ENCODE measurements at places on chromosomes 13 and 19.
A peak's percentile ranks its signal among the peaks of the same experiment; 100 is the strongest.

DNA sequence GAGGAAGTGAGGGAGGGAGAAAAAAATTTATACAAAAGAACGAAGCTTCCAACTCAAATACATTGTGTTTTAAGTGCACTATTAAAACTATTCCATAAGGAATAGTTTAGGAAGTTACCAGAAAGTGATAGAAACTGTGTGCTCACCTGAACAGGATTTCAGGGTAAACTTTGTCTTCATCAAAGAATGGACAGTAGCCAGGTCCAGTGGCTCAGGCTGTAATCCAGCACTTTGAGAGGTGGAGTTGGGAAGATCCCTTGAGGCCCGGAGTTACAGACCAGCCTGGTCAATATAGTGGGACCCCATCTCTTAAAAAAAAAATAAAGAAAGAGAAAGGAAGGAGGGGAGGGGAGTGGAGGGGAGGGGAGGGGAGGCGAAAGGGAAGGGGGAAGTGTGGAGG is 13.0 kb upstream of the CDADC1 start:
- H3K4me1 ChIP-seq: no peaks in the 10 kb centered on the region
- no peak overlapping the region for H3K27ac ChIP-seq
- no peak overlapping the region for H3K4me3 ChIP-seq
- no peaks in the 10 kb centered on the region for H3K36me3 ChIP-seq
- DNase-seq: no peak

DNA sequence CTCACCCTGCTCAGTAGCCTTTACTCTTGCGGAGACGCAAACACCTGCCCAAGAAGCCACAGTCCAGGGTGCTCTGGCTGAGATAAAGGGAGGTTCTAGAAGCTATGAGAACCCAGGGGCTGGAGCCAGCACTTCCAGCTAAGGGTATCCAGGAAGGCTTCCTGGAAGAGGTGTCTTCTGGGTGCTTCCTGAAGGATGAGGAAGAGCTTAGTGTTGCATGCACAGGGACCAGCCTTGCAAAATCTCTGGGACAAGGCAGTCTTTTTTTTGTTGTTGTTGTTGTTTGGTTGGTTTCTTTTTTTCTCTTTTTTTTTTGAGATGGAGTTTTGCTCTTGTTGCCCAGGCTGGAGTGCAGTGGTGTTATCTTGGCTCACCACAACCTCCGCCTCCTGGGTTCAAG is 20.6 kb downstream of the MYBPC2 start:
- peaks cover 5% of the 10 kb centered on the region for H3K27me3 ChIP-seq
- DNase-seq: no peak
- H3K4me1 ChIP-seq: no peaks in the 10 kb centered on the region
- H3K27ac ChIP-seq: no peak overlapping the region
- H3K36me3 ChIP-seq: no peaks in the 10 kb centered on the region
- H3K4me3 ChIP-seq: no peak overlapping the region

- H3K4me1 ChIP-seq: no peaks in the 10 kb centered on the region
- no peak overlapping the region for H3K27ac ChIP-seq
- H3K36me3 ChIP-seq: no peaks in the 10 kb centered on the region
- H3K4me3 ChIP-seq: no peak overlapping the region
- peaks cover 5% of the 10 kb centered on the region for H3K27me3 ChIP-seq
Measured at GRCh38 chr19:3862826-3863500, 5.9 kb downstream of the ZFR2 start.

DNA sequence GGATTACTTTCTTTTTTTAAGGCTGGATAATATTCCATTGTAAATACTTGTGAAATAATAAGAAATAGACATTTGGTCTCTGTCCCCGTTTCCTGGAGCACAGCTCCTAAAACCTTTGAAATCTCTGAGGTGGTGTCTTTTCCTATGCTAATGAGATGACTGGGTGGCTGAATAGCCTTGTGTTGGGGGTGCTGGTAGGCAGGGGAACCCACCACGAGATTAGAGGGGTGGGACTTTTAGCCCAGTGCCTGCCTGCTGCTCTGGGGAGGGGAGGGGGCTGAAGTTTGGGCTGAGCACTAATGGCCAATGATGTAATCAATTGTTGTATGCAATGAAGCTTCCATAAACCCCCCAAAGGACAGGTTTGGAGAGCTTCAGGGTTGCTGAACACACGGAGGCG is 175.7 kb downstream of the FGF9 start:
- H3K4me1 ChIP-seq: no peaks in the 10 kb centered on the region
- H3K36me3 ChIP-seq: no peaks in the 10 kb centered on the region
- no peak overlapping the region for H3K27ac ChIP-seq
- no peaks in the 10 kb centered on the region for H3K27me3 ChIP-seq
- no peak overlapping the region for H3K4me3 ChIP-seq
- DNase-seq: no peak

- no peaks in the 10 kb centered on the region for H3K4me1 ChIP-seq
- H3K4me3 ChIP-seq: no peak overlapping the region
- H3K27ac ChIP-seq: no peak overlapping the region
- H3K36me3 ChIP-seq: no peaks in the 10 kb centered on the region
- H3K27me3 ChIP-seq: no peaks in the 10 kb centered on the region
- DNase-seq: no peak
Measured at GRCh38 chr13:29782798-29783197, 67.6 kb downstream of the UBL3 start.

DNA sequence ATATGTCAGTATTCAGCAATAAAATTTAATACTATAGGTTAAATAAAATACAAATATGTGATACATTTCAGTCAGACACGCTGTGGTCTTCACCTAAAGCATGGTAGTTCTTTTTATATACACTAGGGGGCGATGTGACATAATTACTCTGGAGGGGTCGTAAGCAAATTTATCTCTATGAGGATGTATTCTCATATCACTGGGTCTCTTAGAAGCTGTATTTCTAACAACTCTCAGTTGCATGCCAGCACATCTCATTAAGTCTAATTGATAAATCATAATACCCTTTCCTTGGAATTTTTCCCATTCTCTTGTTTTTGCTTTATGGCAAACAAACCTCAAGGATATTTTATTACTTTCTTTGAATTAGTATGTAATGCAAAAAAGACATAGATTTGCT is 3.9 kb upstream of the PCDH17 start:
- peaks cover 4% of the 10 kb centered on the region for H3K4me1 ChIP-seq
- no peak for DNase-seq
- no peaks in the 10 kb centered on the region for H3K27me3 ChIP-seq

GRCh38 chr13:30496147-30496546 is 30.4 kb upstream of the HMGB1 start:
- H3K27me3 ChIP-seq: no peaks in the 10 kb centered on the region
- no peaks in the 10 kb centered on the region for H3K36me3 ChIP-seq
- no peak overlapping the region for H3K4me3 ChIP-seq

- H3K4me1 ChIP-seq: no peaks in the 10 kb centered on the region
- no peak for DNase-seq
- no peak overlapping the region for H3K4me3 ChIP-seq
- no peaks in the 10 kb centered on the region for H3K36me3 ChIP-seq
- no peaks in the 10 kb centered on the region for H3K27me3 ChIP-seq
Measured at GRCh38 chr13:112253631-112254030, 122.5 kb upstream of the SPACA7 start.

DNA sequence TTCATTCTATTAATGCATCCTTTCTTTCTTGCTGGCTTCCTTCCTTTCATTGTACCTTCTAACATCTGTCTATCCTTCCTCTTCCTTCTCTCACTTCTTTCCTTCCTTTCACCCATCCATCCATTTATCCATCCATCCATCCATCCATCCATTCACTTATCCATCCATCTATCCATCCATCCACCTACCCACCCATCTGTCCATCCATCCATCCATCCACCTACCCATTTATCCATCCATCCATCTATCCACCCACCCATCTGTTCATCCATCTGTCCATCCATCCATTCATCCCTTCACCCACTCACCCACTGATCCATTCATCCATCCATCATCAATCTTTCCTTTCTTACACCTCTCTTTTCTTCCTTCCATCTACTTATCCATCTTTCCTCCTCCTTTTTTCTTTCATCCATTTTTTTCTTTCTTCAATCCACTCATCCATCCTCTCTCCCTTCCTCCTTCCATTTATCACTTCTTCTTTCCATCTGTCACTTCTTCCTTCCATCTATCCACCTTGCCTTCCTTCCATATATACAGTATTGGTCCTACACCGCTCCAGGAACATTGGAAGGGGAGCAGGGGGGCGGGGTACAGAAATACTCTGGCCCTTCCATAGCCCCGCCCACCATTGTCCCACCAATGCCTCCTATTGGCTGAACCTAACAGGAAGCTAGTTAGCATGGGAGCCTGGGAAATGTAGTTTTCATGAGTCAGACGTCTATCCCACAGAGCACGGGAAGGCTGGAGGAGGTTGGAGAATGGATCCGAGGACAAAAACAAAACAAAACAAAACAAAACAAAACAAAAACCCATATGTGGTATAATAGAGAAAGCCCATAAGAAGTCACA is 45.9 kb downstream of the MBD3L1 start:
- DNase-seq: no peak
- H3K4me1 ChIP-seq: no peaks in the 10 kb centered on the region
- no peaks in the 10 kb centered on the region for H3K36me3 ChIP-seq
- H3K4me3 ChIP-seq: no peak overlapping the region

GRCh38 chr19:56111601-56112312 is 9.3 kb downstream of the ZNF787 start:
- no peak overlapping the region for H3K4me3 ChIP-seq
- peaks cover 38% of the 10 kb centered on the region for H3K4me1 ChIP-seq
- no peak overlapping the region for H3K27ac ChIP-seq
- DNase-seq: no peak

GRCh38 chr13:110138010-110138699 is 168.8 kb downstream of the COL4A1 start:
- H3K36me3 ChIP-seq: no peaks in the 10 kb centered on the region
- H3K27ac ChIP-seq: peak overlapping the region; percentile 58
- no peak for DNase-seq
- peak overlapping the region; percentile 70 for H3K4me3 ChIP-seq

DNA sequence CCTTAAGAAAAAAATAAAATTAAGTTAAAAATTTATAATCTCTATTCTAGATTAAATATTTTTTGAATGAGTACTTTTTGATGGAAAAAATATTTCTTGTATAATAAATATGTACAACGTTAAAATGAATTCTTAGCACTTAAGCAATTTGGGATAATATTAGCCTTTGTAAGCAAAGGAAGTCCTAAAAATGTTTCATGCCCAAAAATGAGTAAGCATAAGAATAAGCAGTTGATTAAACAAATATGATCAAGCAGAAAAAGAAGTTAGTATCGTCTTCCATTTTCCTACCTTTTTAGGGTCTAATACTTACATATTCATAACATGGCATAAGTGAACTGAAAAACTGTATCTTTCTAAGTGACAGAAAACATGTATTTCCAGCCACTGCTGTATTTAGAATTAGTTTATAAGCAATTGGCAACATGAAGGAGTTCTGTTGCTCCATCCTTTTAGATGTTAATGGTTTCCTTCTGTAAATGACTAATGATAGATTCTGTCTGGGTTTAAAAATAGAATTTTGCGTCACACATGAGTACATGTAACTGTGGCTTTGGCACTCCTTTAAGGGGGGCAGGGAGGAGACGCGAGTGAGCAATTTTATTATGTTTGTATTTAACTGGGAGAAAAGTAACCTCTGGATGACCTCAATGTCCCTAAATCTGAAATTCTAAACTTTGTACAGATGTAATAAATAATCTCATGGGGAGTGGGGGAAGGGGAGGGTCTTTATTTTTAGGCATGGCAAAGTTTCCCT is 237.4 kb downstream of the RGCC start:
- no peaks in the 10 kb centered on the region for H3K27me3 ChIP-seq
- H3K36me3 ChIP-seq: no peaks in the 10 kb centered on the region
- DNase-seq: peak; percentile 91
- peak overlapping the region; percentile 61 for H3K27ac ChIP-seq
- H3K4me1 ChIP-seq: no peaks in the 10 kb centered on the region

GRCh38 chr13:60837806-60838205 is 440.8 kb downstream of the TDRD3 start:
- H3K4me1 ChIP-seq: peaks cover 4% of the 10 kb centered on the region
- H3K36me3 ChIP-seq: no peaks in the 10 kb centered on the region
- no peak for DNase-seq
- H3K4me3 ChIP-seq: no peak overlapping the region

DNA sequence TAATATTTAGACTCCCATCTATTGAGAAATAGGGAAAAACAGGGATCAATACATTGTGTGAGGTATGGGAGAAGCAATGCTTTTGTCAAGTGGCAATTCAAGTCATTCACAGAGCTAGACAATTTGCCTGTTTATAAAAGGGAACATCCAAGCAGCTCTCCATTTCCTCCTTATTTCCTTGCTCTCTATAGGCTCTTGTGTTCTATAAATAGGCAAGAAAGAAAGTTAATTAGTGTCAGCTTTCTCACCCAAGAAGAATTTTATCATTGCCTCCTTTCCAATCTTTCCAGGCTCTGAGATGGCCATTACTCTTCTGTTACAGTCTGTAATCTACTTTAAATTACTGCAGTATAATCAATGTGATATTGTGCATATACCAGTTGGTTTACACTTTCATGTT is 199.9 kb downstream of the LHFPL6 start:
- no peak overlapping the region for H3K27ac ChIP-seq
- H3K4me3 ChIP-seq: no peak overlapping the region
- H3K4me1 ChIP-seq: peaks cover 3% of the 10 kb centered on the region
- no peaks in the 10 kb centered on the region for H3K27me3 ChIP-seq
- no peaks in the 10 kb centered on the region for H3K36me3 ChIP-seq

DNA sequence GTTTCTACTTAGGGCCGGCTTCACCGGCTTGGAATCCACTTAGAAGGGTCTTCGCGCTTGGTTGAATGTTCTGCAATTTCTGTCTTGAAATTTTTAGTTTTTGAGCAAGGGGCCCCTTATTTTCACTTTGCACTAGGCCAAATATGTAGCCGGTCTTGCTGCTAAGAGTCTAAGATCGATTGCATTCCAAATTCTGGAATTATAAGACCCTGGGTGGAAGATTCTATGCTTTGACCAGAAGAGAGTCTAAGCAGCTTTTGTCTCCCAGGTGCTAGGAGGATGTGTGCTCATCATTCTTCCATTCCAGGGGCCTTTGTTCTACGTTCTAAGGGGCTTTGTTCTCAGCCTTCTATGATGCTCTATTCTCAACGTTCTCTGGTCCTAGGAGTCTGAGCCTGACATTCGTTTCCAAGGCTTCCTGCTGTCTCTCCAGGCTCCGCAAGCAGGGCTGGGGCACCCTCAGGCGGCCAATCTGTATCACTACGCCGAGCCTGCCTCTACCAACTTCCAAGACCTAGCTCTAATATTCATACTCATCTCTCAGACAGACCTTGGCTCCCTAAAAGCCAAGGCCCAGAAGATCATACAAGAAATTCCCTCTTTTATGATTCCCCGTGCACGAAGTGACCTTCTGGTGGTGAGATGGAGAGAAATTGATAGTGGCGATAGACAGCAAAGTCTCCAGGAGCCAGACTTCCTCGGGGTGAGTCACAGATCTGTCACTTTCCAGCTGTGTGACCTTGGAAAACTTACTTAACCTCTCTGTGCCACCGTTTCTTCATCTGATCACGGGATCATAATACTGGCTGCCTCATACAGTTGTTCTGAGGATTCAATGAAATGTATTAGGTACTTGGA is 982 bp upstream of the DACT3 start:
- H3K4me3 ChIP-seq: peak overlapping the region; percentile 70
- peak overlapping the region; percentile 85 for H3K27ac ChIP-seq
- H3K4me1 ChIP-seq: peaks cover 4% of the 10 kb centered on the region

DNA sequence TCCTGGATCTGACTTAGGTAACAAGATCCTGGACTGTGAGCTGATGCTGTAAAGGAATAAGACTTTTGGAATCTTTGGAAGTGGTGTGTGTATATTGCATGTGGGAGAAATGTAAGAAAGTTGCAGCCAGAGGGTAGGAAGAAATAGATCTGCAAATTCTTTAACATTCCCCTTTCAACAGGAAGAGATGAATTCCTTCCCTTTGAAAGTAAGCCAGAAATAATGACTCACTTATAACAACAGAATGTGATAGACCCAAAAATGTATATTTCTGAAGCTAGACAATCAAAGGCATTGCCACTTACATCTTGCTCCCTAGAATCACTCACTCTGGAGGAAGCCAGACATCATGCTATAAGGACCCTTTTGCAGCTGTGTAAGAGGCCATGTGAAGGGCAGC is 9.8 kb upstream of the SIAH3 start:
- H3K36me3 ChIP-seq: no peaks in the 10 kb centered on the region
- no peaks in the 10 kb centered on the region for H3K4me1 ChIP-seq
- H3K27ac ChIP-seq: no peak overlapping the region
- H3K27me3 ChIP-seq: no peaks in the 10 kb centered on the region

All from ascending aorta (tissue), 2 donors.